Inflammatory macrophage (primary cell): ENCODE measurements at places on chromosomes 13 and 19.

- DNase-seq: no peak
Measured at GRCh38 chr19:10152100-10152499, 32.4 kb upstream of the EIF3G start.

- no peak for DNase-seq
Measured at GRCh38 chr19:38737281-38737865, 6.9 kb downstream of the CAPN12 start.

GRCh38 chr13:42654212-42654611 lies 80.3 kb downstream of the TNFSF11 start:
- no peak for DNase-seq

- DNase-seq: peak; percentile 4
Measured at GRCh38 chr19:37413313-37414084, 42.6 kb downstream of the ZNF527 start.

- DNase-seq: peak; percentile 2
Measured at GRCh38 chr13:33251131-33251661, 34.4 kb downstream of the STARD13 start.

- DNase-seq: no peak
Measured at GRCh38 chr13:42073683-42074082, 25.2 kb downstream of the DGKH start.

DNA sequence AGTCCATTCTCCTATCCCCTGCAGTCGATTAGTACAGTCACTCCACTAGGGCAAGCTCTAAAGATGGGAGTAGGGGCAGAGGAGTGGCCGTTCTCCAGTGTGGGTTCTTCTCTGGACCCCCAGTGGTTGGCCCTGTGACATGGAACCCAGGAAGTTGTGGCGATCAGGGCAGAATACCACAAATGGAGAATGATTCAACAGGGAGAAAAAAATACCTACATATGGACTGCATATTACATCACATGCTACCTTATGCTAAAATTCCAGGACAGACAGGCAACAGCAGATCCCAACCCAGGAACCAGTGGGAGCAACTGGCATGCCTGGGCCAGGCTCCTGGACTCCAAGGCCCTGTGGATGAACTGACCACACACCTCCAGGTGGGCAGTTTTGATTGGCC lies 20.4 kb downstream of the POU2F2 start:
- DNase-seq: no peak

GRCh38 chr13:35489050-35489449 lies 12.6 kb upstream of the MAB21L1 start:
- DNase-seq: no peak

DNA sequence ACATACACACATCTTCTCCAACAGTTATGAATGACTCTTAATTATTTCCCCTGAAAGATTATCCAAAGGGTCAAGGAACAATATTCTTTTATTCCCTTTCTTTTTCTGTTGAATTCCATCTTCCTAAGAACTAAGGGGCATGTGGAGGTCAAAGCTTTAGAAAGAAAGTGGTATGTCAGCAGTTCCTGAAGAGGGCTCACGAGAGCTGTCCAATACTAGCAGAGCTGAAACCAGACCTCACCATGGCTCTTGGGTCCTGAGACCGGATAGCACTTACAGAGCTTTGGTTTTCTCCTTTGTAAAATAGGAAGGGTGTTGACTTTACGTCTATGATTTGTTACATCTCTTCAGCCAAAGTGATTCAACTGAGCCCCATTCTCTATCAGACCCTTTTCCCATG lies 109.8 kb upstream of the FREM2 start:
- DNase-seq: no peak

GRCh38 chr13:40271271-40271885 lies 395.1 kb downstream of the FOXO1 start:
- DNase-seq: no peak

GRCh38 chr13:52851137-52851962 lies 2.9 kb upstream of the PCDH8 start:
- DNase-seq: no peak

- DNase-seq: no peak
Measured at GRCh38 chr13:48252176-48252575, 19.2 kb downstream of the ITM2B start.

DNA sequence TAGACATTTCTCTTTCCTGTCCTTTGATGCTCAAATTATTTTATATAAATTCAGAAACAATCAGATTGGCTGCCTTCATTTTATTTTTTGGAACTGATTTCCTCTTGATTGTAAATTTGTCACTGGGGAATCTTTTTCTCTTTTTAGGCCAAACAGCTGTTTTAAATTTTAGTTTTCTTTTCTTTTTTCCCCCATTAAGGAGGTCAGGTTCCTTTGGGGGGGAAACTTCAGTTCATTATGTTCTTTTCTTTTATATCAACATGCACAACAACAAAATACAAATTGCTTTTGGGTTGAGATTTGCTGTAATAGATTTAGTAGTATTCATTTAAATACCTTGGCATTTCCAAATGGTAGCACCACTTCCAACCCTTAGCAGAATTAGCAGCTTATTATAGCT lies 264.8 kb upstream of the SPRY2 start:
- DNase-seq: no peak
